H4 (cell line): ENCODE measurements at places on chromosomes 5 and 9. TPM values are rescaled to one million over a fixed set of nuclear protein-coding genes. Genes with fewer than 3 reads are reported as not detected.

DNA sequence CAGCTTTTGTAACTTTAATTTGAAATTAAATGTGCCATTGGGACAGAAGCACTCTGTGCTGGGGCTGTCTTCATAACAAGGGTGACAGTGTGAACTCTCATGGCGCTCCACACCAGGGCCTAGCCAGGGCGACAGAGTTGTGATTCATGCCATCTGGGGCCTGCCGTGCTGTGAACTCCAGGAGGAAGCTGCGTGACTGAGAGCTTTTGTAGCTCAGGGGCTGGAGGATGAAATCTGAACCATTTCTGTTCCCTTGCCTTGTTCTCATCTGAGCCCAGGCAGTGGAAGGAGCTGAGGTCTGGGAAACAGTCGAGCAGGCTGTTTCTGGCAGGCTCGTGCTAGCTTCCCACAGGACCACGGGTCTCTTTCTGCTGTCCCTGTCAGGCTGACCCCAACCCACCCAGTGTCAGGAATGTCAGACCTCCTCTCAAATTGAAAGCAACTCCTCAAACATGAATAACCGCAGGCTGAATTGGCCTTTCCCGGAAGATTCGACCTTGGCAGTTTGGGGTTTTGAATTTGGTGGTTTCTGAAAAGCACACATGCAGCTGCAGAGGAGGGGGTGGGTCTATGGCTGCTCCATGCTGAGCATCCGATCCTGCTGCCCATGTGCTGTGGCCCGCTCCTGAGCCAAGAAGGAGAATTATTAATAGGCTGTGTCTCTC, 69.2 kb upstream of the RPS23 start:
- DNase-seq = peak; percentile 45

DNA sequence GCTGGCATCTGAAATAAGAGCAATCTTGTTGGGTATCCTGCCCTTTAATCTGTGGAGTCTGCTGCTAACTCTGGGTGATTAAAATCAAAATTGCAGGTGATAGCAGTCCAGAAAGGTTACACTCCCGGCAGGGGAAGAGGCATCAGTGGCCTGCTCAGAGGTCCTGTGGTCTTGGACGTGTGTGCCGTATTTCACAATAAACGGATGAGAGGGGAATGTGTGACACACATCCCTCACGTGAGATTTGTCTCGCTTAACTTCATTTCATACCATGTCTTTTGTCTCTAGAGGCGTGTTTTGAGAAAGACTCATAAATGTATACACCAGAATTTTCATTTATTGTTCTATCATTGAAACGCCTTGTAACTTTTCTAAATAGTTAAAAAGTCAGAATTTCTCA, 36.6 kb downstream of the FAM240B start:
- no peak for DNase-seq

Gene GABRB2
- total RNA-seq = 0.64 and 0.81 TPM in 2 replicates

DNA sequence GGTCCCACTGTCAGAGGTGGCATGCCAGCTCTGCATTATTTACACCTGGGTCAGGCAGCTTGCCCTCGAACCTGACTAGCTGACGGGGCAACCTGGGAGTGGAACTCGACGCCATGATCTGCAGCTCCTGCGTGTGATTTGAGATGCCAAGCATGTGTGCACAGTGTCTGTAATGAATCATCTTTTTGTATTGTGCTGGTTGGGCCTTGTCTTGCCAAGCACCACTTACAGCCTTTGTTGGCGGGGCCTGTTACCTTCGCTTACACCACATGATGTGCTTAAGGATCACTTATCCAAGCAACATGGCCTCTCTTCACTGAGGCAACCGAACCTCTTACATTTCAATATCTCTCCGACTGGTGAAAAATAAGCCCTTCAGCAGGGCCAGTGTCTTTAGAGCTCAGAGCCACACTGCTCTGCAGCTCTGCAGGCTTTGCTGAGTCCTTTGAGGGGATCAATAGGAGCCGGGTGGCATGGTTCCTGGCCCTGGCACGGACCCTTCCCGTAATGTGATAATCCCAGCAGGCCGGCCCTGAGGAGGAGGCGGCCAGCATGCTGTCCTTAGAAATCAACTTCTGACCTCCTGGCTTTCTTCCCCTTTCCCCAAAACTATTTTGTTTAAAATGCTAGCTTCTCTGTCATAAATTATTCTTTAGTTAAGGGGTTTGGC, 297.7 kb upstream of the CD180 start:
- DNase-seq = no peak

Gene EIF4EBP3
- not detected in 2 replicates for total RNA-seq

GRCh38 chr9:108467653-108468324, 388.0 kb downstream of the ACTL7B start:
- no peak for DNase-seq

DNA sequence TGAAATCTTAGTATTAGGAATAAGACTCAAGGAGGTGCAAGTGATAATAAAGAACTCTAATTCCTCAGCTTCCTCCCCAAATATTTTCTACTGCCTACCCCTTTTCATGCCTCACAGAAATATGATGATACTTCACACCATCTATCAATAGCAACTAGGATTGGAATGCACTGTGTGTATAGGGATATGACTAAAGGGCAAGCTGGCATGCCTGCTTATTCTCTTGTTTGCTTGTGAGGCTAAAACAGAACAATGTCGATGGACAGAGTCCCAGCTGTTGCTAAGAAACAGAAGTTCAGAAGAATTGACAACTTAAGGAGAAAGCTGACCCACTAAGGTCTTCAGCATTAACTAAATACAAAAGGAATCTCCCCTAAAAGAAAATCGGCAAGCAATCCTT, 9.7 kb upstream of the CHD1 start:
- DNase-seq = no peak

Gene MARCOL
- total RNA-seq = not detected in 2 replicates

DNA sequence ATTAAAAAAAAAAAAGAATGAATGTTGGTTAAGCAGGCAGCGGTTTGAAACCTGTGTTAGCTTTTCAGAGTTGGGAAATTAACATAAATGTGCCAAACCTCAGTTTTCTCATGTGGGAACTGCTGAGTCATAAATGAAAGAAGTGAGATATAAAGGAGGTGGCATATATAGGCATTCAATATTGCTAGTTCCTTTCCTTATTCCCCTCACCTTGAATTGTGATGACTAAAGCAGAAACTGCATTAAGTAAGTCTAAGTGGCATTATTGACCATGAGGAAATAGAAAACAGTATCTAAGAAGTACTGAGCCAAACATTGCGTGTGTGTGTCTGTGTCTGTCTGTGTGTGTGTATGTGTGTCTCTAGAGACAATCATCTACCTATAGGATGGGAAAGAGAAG, 691.2 kb downstream of the TLR4 start:
- peak; percentile 4 for DNase-seq

Gene VCAN
- total RNA-seq = 13.0 and 14.4 TPM in 2 replicates

- no peak for DNase-seq
Observed at GRCh38 chr9:21317956-21318923, 13.1 kb upstream of the IFNA5 start.

- DNase-seq = no peak
Observed at GRCh38 chr5:66012271-66012670, 85.9 kb downstream of the ERBIN start.

- no peak for DNase-seq
Observed at GRCh38 chr5:145244788-145245187, 590.4 kb downstream of the PRELID2 start.

Gene FAM169A
- total RNA-seq = 7.1 and 7.6 TPM in 2 replicates

GRCh38 chr5:172678902-172679301, 37.8 kb downstream of the NEURL1B start:
- no peak for DNase-seq

DNA sequence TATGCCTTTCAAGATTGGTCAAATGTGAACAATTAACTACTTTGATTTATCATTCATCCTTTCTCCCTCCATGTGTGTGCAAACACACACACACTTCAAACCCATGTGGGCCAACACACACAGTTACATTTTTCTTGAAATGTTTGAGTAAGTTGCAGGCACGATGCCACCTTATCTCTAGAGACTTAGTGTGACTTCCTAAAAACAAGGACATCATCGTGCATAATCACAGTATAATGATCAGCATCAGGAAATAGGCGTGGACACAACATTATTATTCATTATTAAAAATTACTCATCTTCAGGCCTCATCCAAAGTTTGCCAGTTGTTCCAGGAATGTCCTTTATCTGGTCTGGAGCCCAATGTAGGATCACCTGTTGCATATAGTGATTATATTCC, 209.5 kb downstream of the GNA14 start:
- DNase-seq = no peak

Gene SOHLH1
- total RNA-seq = not detected in 2 replicates

DNA sequence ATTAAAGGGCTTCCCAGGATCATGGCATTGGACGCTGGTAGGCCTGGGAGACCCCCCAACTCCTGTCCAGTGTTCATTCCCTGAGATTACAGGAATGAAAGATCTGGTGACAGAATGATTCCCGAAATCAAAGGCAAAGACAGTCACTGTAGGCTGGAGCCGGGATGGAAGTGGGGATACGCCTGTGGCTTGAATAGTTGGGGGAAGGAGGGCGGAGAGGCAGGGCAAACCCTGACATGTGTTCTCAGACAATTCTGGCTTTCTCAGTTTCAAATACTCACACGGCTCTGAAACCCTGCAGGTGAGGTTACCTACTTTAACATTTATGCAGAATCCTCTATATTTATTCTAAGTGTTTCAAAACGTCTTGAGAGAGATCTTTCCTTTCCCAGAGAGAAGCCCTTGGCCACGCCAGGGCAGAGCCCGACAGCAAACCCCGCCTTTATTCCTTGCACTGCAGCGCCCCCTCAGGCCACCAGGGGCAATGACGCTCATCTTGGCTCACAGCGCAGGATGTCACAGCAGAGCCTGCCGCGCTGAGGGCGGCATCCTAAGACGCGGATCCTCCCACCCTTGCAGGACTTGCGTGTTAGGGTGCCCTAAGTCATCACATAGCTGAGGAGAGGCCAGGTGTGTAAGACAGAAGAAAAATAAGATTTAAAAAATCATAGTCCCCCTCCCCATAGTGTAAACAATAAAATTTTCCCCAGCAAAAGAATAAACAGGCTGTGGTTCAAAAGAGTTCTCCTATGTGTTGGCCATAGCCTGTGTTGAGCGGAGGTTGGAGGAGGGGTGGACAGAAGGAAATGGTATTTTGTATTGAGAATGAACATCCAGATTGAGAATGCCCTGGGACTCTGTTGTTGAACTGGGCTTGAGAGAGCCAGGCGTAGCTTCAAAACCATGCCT, 284.5 kb downstream of the NTRK2 start:
- DNase-seq = peak; percentile 69

- no peak for DNase-seq
Observed at GRCh38 chr9:135882011-135882410, 25.3 kb downstream of the CAMSAP1 start.

DNA sequence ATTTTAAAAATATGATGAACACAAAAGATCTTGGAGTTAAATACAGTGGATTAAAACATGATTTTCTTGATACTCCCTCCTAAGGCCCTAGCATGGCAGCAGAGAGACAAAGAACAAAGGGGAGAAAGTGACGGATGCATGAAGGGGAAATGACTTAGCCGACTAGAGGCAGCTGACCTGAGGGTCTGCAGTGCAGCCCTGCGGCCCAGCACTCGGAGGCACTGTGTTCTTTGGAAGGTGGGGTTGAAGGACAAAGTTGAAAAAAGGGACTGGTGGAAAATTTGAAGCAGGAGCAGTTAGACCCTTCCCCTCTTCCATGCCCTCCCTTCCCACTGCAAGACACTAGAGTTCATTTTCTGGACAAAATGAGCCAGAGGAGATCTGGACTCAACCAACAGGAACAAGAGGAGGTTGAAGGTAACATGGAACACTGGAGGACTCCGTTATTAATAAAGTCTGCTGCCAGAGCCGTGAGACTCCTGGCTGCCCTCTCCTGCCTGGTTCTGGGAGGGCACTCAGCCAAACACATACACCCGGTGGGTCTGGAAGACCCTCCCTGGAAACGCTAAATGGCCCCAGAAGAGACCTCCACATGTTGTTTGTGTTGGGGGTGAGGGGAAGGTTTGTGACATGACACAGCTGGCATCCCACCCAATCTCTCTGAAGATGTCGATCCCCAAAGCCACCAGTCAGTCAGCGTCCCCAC, 98.1 kb downstream of the JMY start:
- DNase-seq = no peak

Gene PCDHA9
- total RNA-seq = 0.08 TPM in 1 of 2 replicates, not detected in the other

Gene INSL4
- total RNA-seq = not detected in 2 replicates

Gene SLC34A1
- total RNA-seq = not detected in 2 replicates

- no peak for DNase-seq
Observed at GRCh38 chr5:132476876-132477781, 13.4 kb downstream of the IRF1 start.

DNA sequence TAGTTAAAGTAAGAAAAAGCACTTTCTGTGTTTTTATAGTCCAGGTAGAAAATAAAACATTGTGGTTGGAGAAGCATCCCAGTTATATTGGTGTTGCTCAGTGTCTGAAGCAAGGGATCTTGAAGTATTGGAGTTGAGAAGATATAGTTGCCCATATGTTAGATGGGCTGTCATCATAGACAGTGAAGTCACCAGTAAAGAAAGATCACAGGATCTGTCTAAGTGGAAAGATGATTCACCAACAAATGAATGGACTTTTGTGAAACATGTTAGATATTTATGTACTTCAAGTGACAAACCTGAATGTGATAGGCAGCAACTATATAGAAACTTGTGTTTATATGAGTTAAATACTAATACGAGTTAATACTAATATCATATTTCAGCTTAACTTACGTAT, 11.7 kb downstream of the OGN start:
- DNase-seq = no peak

- DNase-seq = no peak
Observed at GRCh38 chr5:142095651-142096330, 12.8 kb upstream of the NDFIP1 start.

GRCh38 chr9:130990306-130990977, 18.5 kb upstream of the LAMC3 start:
- no peak for DNase-seq

DNA sequence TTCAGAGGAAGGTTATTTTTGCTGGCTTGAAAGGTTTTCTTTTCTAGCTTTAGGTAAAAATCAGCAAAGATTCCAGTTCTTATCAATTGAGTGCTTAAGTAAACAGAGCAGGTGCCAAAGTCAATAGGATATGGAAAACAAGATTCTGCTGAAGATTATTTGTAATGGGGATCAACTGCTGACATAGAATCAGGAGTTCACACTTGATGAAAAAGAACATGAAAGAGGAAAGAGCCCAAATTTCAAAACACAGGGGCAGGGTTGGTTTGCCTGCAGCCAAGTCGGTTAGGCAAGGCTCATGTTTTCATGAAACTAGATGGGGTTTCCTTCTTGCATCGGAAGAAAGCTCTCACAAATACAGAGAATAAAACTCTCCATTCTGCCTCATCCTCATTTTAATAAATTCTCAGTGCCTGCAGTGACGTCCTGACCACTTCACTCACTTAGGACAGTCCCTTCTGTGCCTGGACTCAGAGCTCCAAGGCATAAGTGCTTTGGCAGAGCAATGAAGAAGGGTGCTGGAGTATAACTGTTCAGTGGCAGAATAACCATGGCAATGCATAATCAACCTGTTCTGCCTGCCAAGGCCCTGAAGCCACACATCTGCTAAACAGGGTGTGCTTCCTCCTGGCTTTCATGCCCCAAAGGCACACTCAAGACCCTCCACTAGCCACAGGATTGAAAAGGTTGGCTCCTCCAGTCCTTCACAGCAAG, 179.6 kb downstream of the GNAQ start:
- DNase-seq = no peak

DNA sequence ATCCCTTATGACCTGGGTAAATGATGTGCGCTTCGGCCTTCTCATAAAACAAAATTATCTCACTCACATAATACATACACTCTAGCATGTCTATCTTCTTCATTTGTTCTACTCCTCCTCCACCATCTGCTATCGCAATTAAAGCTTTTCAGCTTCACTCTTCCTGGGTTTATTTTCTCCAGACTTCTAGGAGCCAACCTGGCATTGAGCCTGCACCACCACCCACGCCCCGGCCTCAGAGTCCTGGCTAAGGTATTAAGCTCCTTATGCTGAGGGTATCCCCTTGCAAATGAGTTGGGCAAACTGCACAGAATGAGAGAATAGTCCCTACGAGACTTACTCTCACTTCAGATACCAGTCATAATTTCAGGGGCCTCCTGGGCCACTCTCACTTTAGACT, 236.1 kb upstream of the CDH12 start:
- no peak for DNase-seq
